ENCODE measurements at places on chromosomes 4 and X. TPM values are rescaled to one million over a fixed set of nuclear protein-coding genes. Genes with fewer than 3 reads are reported as not detected.
A peak's percentile ranks its signal among the peaks of the same experiment; 100 is the strongest.

- DNase-seq: no peak
These were observed 1664.3 kb downstream of the C4orf33 start for GRCh38 chr4:130760246-130760645.

DNA sequence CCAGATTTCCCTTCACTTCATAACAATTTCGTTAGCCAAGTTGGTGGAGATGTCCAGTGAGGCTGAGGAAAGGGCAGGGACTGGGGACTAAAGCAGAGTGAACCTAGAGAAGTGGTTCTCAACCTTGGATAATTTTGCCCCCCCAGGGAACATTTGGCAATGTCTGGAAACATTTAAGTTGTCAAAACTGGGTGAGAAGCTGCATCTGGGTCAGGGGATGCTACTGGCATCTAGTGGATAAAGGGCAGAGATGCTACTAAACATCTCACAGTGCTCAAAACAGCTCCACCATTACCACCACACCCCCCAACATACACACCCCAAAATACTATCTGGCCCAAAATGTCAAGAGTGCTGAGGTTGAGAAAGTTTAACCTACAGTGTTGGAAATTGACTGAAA is 32.0 kb upstream of the FGF16 start:
- peak; percentile 82 for DNase-seq

- peak; percentile 95 for DNase-seq
These were observed 76.9 kb upstream of the SCOC start for GRCh38 chr4:140296335-140297220.

GRCh38 chr4:187618701-187619281 is 376.8 kb upstream of the ZFP42 start:
- DNase-seq: no peak

The FGFBP2 gene
- total RNA-seq: not detected

The PRDX4 gene
- 299 TPM for total RNA-seq

DNA sequence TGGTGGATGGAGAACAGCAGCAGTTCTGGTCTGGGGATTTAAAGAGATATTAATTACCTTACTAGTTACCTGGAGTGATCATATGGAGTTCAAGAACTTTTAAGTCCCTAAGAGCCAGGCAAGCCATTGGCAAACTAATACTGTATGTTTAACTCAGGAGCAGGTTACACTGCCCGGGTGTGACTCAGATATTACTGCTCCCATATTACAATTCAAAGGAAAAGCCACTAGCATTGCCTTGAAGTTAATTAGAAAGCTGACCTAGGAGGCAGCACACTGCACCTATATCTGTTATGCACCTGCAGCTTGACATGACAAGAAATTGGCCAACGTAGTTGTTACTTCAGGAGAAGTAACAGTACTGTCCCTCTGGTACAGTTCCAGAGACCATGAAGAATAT is 47.2 kb downstream of the GRK4 start:
- no peak for DNase-seq

The SSX2B gene
- total RNA-seq: not detected

- DNase-seq: no peak
These were observed 421.2 kb upstream of the NWD2 start for GRCh38 chr4:36823199-36823967.

The TMEM31 gene
- total RNA-seq: not detected

The ALPK1 gene
- total RNA-seq: 14.1 TPM

- DNase-seq: no peak
These were observed 33.0 kb downstream of the SMS start for GRCh38 chrX:21973321-21974010.

- DNase-seq: peak; percentile 92
These were observed 119.2 kb downstream of the IRF2 start for GRCh38 chr4:184355111-184355604.

The FHIP1A gene
- 0.99 TPM for total RNA-seq

GRCh38 chr4:93897559-93897958 is 69.0 kb downstream of the ATOH1 start:
- no peak for DNase-seq

DNA sequence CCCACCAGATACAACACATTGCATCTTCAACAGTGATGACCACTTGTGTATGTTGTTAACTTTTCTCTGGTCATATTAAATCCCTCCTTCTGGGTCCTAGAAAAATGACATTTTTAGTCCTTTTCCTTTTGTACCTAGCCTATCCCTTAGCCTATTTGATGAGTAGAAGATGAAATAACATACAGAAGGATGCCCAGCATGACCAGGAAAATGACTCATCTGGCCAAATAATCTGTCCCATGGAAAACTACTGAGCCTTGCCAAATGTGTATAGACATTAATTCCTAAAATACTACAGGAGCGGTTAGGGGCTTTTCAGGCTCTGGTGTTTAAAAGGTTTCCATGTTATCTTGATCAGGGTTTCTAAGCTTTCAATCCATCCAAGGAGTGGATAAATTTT is 129.0 kb upstream of the KCNIP4 start:
- peak; percentile 17 for DNase-seq

GRCh38 chrX:29922607-29923006 is 292.8 kb upstream of the MAGEB2 start:
- DNase-seq: no peak

DNA sequence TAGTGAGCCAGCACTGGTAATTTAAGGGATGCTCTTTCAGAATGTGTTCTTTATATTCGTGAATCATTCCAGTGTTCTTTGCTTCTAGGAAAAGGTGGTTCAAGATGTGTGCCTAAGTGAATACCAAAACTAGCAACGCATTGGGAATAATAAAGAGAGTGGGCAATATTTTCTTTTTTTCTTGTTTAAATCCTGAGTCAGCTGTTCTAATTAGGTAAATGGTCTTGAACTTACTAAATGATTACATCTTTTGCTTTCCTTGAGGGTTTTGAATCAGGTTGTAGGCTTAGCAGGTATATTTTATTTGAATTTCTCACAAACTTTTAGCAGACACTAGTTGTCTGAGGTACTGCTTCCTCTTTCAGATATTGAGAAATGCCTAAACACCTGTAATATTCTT is 29.5 kb downstream of the ENPEP start:
- no peak for DNase-seq

- no peak for DNase-seq
These were observed 10.7 kb downstream of the PWWP3B start for GRCh38 chrX:106178826-106179225.

DNA sequence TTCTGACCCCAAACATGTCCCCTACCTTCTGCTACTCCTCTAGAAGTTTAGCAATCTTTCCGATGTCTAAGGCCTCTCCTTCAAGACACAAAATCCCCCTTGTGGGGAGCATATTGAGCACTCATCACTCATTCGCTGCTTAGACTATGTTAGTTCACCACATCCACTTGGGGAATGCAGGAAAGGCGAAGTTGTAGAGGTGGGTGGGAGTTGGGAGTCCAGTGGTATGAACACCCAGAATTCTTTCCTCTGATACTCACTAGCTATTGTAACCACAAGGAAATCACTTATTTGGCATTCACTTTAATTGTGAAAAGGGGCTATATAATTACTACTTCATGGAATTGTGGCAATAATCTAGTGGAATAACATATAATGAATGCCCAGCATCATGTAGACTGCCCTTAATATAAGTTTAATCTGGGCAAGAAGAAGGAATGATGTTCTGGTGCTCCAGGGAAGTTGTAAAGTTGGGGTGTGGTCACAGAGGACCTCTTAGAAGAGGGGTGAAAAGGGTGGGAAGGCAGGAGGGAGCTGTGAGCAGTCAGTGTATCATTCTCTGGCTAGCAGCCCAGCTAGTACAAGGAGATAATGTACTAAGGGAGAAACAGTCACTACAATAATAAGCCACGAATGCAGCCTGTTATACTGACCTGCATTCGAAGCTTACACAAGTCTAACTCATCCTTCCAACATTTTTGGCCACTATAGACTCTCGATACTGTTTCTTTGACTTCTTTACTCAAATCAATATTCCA is 468.2 kb upstream of the DIPK2B start:
- DNase-seq: peak; percentile 91

DNA sequence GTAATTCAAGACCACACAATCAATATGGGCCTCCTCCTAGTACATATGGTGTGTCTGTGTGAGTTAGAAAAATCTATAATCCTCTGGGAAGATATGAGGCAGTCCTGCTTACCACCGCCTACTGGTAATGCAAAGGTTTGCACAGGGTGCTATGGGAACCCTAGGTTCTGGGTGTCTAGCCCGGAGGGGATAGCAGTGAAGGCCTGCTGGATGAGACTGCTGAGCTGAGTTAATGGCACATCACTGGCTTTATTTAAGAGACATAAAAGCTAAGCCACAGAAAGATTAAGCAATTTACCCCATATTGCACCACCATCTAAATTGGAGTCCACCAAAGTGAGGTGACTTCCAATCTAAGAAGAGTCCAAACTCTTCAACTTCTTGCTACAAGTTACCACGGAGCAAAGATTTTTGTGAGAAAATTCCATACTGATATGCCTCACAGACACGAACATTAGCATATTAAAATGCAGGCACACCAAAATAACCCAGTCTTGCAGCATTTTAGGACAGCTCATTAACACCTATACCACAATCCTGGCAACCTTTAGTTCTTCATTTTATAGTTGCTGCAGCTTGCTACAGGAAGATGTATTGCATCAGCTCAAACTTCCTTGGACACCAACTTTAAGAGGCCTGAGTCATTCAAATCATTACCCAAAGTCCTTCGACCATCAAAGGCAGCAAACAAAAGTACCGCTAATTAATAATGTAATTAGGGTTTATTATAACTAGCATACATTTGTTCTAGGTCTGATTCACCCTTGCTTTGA is 13.7 kb downstream of the DGKK start:
- DNase-seq: no peak

The DMRTC1B gene
- total RNA-seq: not detected

Measured in fibroblast of the aortic adventitia (primary cell).